SK-N-MC (cell line): ENCODE measurements at places on chromosomes 6 and 20.

DNA sequence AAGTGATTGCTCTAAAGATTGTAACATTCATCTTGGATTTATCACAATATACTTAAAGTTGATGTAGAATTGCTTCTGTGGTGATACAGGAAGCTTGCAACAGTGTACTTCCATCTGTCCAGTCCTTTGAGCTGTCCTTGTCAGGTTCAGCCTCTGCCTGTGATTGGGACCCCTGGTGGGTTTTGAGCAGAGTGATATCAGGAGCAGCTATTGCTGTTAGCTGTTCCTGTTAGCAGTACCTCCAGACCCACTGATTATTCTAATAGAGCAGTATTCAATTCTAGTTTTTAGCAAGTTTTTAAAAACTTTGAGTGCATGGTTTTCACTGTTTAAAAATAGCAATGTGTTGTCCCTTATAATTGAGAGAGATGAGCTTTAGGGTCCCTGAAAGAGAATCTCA is 48.8 kb downstream of the TULP4 start:
- DNase-seq: no peak

DNA sequence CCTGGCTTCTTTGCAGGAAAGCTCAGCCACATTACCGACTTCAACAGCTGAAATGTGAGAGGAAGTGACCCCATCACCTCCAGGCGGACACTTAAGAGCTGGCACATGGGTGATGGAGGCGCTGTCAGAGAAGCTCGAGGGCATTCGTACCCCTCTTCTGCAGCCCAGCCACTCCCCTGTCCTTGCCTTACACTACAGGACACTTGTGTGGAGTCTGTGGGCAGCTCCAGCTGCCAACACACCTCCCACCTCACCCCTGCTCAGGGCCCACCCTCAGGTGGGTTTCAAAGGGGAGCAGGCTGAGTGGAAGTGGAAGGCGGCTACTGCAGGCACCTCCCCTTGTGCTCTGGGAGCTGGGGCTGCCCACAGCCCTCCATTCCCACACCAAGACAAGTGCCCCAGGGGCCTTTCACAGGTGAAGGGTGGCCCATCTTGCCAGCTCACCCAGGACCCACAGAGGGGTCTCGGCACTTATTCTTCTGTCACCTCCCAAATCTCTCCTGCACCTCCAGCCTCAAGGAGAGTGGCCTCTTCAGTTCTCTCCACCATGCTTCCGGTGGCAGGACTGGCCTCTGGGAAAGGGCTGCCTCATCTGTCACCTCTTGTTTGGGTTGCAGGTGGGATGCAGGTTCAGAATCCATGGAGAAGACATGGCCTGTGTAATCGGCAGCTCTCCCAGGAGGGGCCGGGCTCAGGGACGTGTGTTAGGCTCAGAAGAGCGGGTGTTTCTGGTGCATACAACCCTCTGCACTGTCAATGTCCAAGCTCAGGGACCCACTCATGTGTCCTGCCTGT is 49.8 kb downstream of the IRF4 start:
- no peak for DNase-seq

DNA sequence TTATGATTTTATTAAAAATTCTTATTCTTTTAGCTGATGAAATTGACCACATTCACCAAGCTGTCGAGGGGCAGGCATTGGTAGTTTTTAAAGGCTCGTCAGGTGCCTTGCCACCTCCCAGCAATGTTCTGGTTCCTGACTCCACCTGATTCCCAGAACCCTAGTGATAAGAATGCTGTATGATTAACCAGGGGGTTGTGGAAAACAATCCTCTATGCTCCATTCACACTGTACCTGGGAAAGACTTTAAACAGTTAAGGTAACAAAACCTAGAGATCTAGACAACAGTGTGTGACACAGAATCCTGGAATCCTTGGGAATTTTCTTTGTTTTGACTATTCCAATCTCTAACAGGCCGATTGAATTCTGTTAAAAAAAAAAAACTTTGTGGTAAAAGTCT is 165.7 kb upstream of the OLIG3 start:
- DNase-seq: no peak

DNA sequence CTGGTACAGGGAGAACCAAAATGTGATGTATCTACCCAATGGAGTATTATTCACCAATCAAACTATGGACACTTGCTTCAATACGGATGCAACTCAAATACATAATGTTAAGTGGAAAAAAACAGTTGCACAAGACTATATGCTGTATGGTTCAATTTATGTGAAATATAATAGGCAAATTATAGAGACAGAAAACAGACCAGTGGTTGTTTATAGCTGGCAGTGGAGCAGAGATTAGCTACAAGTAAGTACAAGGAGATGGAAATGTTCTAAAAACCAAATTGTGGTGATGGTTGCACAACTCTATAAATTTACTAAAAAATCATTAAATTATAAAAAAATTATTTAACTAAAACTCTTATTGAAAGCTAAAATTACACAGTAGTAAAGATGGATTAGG is 113.2 kb downstream of the PRDM1 start:
- DNase-seq: no peak

GRCh38 chr6:20319520-20320357 is 81.9 kb upstream of the E2F3 start:
- no peak for DNase-seq

GRCh38 chr20:51116765-51117686 is 94.1 kb upstream of the KCNG1 start:
- no peak for DNase-seq

- DNase-seq: no peak
These were observed 1.4 kb downstream of the LRFN2 start for GRCh38 chr6:40585651-40586269.
